NCI-H774 (cell line): ENCODE measurements at places on chromosomes 2 and 18.

- DNase-seq: no peak
These were observed 31.1 kb downstream of the DNMT3A start for GRCh38 chr2:25310709-25310964.

DNA sequence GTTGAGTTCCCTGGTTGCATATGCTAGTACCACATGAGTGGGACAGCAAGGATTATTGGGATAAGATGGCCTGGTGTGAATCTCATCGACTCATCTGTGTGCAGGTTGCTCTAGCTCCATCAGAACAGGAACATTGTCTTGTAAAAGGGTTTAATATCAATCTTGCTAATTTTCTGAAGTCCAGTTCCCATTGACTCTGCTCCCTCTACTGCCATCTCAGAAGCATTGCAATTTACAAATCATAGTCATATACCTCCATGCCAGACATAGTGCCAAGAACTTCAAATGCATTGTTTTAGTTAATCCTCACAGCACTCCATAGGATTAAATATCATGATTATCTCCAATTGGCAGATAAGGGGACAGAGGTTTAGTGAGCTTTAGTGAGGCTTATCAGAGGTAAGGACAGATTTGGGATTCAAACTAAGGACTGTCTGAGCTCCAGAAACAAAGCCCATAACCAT, 4.8 kb upstream of the STAT4 start:
- no peak for DNase-seq

DNA sequence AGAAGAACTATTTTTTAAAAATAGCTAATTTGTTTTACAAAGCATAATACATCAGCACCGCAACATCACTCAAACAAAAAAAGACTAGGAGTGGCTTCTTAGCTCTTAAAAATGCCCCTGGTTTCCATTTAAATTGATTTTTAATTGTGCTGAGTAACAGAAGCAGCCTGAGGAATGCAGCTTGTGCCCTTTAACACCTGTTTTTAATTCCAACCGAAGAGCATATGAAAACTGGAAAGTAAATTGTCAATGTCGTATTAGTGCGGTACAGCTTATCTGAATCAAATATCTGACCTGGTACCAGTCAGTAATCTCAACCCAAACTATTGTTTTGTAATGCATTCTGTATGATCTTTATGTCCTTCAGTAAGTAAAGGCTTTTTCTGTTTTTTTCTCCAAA, 13.2 kb upstream of the CD302 start:
- no peak for DNase-seq

GRCh38 chr2:169965495-169965894, 138.2 kb downstream of the UBR3 start:
- no peak for DNase-seq

- DNase-seq: no peak
These were observed 185.0 kb downstream of the TMEM18 start for GRCh38 chr2:492178-492577.

DNA sequence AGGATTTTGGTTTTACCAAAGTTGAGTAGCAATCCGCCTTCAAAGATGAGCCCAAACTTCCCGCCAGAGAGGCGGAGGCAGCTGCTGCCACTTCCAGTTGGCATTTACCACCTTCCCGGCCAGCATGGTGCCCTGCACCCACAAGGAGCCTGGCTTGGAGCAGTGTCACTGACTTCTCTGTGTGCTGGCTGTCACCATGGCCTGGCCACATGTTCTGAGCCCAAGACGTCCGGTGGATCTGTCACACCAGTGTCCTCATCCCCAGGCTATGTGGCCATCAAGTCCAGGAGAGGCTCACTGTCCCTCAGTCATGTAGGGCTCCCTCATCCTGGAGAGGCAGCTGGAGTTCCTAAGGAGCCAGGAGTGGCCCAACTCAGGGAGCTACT, 100.6 kb downstream of the ACKR3 start:
- no peak for DNase-seq

DNA sequence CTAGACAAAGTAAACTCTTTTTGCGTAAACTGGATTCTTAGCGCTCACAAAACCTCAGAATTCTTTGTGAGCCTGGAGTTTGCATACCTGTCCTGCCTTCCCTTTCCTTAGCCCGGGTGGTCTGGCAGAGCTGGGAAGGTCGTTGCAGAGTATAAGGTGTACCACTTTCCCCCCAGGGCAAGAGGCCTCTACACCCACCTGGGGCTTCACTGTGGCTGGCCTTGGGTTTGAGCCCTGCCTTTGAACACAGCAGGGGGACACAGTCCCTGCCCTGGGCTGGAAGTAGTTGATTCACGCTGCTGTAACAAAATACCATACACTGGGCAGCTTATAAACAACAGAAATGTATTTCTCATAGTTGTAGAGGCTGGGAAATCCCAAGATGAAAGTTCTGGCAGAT, 133.9 kb downstream of the B3GNT2 start:
- no peak for DNase-seq

GRCh38 chr2:205338156-205338555, 344.1 kb upstream of the NRP2 start:
- DNase-seq: no peak

DNA sequence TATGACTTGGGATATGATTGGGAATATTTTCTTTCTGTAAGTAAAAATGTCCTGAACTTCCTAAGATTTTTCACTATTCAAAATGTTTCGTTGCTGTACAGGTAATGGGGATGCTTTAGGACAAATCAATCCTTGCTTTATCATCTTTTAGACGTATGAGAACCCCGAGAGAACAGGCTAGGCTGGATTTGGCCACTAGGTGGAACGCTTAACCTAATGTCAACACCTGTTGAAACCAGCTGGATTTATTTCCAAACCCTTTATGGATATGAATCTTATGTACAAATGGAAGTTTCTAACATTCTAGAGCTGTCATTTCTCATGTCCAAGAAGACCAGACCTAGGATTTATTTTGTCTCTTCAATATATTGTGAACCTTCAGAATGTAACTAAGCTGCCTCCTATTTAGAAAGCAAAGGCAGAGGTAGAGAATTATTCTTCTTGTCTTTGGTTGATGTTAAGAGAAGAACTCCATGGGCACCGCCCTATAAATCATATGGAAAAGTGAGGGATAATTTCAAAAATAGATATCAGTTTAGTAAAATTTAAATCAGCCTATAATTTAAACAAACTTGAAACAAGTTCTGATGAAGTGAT, 96.7 kb downstream of the PMAIP1 start:
- DNase-seq: peak; percentile 39

DNA sequence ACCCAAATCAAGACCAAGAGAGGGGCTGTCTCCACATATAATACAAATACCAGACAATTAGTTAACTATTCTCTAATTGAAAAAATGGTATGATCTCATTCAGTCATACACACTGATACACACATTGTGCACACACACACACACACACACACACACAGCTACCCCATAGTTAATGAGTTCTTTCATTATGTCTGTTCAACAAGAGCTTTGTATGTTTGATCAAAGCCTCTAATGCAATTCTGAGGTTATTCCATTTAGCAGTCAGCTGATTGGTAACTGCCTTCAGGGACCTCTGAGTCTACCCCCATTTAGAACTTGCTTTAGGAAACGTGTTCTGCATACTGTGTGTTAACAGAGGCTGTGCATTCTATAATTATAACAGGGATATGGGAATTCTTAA, 741.4 kb upstream of the LRRTM4 start:
- no peak for DNase-seq

GRCh38 chr2:174634130-174635014, 36.8 kb upstream of the WIPF1 start:
- no peak for DNase-seq

- no peak for DNase-seq
These were observed 272.6 kb upstream of the ERBB4 start for GRCh38 chr2:212811036-212811805.

- DNase-seq: no peak
These were observed 415.3 kb downstream of the HRH4 start for GRCh38 chr18:24875777-24876176.

DNA sequence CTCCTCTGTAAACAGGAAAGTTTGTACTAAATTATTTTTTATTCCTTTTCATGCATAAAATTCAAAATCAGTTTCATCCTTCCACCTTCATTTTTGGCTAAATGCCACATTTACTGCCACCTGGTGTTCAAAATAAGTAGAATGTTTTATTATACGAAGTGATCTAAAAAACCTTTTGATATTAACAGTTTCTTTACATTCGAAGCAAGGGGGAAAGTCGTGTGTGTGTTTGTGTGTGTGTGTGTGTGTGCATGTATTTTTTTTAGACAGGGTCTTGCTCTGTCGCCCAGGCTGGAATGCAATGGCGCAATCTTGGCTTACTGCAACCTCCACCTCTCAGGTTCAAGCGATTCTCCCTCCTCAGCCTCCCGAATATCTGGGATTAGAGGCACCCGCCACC, 9.0 kb upstream of the SCN9A start:
- no peak for DNase-seq

DNA sequence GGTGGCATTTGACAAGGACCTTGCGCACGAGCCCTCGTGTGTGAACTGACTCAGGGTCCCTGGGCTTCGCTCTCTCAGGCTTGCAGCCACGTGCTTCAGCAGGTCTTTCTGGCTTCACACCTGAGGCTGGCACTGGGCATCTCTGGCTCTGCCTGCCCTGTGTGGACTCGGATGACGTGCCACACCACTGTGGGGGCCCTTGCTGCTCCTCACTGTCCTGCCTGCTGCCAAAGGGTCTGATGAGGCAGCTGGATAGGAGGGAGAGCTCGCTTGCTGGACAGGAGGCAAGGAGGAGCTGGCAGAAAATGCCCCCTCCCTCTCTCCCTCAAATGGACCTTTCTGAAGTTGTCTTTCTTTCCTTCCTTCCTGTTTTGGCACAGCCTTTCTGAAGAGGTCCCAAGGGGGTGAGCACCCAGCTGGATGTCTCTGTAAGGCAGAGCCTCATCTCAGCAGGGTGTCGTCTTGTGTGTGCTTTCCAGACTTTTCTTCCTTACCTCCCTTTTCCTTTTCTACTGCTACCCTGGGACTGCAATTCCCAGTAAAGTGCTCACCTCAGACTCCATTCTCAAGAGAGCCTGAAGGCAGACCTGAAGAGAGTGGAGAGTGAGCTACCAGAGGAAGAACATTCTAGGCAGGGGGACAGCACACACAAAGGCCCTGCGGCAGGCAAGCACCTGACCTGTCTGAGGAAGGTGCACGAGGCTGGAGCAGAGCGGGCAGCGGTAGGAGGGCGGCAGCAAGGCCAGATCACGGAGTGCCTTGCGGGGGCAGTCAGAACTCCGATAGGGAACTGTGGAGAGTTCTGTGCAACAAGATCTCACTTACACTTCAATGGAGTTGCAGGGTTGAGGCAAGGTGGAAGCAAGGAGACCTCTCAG, 5.3 kb downstream of the PER2 start:
- no peak for DNase-seq

- no peak for DNase-seq
These were observed 176.1 kb downstream of the VAPA start for GRCh38 chr18:10089881-10090280.

GRCh38 chr2:217691920-217692666, 310.7 kb downstream of the TNS1 start:
- no peak for DNase-seq

DNA sequence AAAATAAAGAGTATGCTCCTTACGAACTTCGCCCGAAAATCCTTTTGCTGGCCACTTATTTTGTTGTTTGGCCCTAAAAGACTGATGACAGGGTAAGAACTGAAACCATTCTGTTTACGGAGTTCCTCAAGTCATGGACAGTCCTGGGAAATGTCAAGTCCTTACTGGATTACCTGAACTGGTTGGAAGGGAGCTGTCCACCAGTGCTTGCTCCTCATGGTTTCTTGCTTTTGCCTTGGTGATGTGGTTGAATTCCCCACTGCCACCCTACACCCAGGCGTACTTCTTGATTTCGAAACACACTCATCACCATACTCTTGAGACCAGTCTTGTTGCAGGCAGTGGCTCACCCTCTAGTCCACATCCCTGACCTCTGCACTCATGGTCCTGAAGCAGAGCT, 49.1 kb upstream of the CHMP1B start:
- DNase-seq: no peak

GRCh38 chr2:169845016-169845415, 17.8 kb downstream of the UBR3 start:
- no peak for DNase-seq

- no peak for DNase-seq
These were observed 639.9 kb downstream of the ERBB4 start for GRCh38 chr2:211898702-211899101.

- peak; percentile 14 for DNase-seq
These were observed 774.3 kb upstream of the HS6ST1 start for GRCh38 chr2:129092956-129093355.

GRCh38 chr2:143960177-143960576, 559.7 kb downstream of the ZEB2 start:
- DNase-seq: no peak

GRCh38 chr18:74116633-74117554, 30.7 kb downstream of the FBXO15 start:
- DNase-seq: peak; percentile 11

DNA sequence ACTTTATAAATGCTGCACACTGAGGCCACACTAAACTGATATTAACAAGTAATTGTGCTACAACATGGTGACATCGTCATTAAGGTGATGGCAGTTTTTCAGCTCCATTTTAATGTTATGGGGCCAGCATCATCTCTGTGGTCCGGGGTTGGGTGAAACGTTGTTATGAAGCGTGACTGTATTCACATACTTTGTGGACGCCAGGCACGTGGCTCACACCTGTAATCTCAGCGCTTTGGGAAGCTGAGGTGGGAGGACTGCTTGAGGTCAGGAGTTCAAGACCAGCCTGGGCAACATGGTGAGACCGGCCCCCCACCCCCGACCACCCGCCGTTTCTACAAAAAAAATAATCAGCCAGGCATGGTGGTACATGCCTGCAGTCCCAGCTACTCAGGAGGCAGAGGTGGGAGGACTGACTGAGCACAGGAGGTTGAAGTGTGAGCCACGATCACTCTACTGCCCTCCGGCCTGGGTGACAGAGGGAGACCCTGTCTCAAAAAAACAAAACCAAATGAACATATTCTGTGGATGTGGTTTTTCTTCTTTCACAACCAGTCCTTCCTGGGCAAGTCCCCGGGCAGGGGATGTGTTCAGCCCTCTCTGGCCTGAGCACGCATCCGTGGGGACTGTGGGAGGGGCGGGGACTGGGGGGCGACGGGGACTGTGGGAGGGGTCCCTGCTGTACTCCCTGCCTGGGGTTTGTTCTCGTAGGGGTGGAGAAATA, 12.9 kb upstream of the GAL3ST2 start:
- DNase-seq: no peak

- no peak for DNase-seq
These were observed 64.7 kb downstream of the LPIN1 start for GRCh38 chr2:11811036-11811654.
